ENCODE measurements at places on chromosomes 16 and 17.

- no peak for DNase-seq
These were observed 5.2 kb upstream of the CCDC182 start for GRCh38 chr17:57750109-57750871.

GRCh38 chr17:59287452-59287851, 44.0 kb upstream of the YPEL2 start:
- DNase-seq = no peak

DNA sequence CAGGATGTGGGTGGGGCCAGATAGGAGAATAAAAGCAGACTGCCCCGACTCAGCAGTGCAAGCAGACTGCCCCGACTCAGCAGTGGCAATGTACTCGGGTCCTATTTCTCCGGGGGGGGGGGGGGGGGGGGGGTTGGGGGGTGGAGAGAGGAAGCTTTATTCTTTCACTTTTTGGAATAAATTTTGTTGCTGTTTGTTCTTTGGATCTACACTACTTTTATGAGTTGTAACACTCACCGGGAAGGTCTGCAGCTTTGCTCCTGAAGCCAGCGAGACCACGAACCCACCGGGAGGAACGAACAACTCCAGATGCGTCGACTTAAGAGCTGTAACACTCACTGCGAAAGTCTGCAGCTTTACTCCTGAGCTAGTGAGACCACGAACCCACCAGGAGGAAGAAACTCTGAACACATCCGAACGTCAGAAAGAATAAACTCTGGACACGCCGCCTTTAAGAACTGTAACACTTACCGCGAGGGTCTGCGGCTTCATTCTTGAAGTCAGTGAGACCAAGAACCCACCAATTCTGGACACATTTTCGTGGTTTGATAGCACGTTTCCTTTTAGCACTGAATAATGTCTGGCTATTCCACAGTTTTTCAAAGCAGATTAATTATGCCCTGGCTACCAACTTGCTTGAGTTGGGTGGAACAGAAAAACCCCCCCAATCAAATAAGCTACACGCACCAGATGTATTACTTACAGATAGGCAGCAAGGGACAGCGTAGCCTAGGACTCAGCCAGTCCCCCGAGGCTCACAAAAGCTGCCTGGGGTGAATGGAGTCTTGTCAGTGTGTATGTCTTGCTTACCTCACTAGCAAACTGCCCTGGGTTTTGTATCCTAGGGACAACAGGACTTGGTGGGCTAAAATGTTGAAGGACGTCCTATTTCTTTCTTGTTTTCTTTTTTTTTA, 11.9 kb downstream of the FZD2 start:
- no peak for DNase-seq

GRCh38 chr17:62790564-62790986, 17.5 kb downstream of the MARCHF10 start:
- DNase-seq = no peak

GRCh38 chr16:73298562-73298961, 250.6 kb upstream of the ZFHX3 start:
- no peak for DNase-seq

DNA sequence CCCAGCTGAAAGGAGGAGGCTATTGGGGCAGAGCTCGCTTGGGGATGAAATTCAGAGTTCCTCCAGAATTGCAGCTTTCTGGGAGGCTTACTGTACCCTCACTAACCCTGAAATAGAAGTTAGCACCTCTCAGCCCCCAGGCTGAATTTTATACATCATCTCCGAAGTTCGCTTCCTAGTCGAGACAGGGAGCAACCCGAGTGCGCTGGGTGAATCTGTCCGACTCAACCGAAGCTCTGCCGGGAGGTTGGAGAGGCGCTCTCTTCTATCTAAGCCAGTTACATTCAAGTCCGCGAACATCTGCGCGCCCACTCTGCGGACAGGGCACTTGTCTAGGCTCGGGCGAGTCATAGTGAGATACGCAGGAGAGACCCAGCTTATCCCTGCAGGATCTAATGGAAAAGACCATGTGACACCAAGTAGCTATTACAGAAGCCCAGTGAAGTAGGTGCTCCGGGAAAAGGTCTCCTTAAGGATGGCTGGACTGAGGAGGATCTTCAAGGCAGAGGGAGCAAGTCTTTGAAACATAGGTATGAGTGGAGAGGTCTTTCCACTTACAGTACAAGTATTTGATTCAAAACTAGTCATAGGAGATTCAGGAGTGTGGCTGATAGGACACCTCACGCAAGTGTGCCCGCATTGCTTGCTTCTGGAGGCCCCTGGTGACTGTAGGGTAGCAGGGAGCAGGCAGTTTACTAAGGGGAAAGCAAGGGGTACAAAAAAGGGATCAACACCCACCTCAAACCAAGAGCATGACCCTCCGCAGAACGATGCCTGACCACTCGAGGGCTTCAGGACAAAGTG, 646 bp upstream of the HES7 start:
- DNase-seq = no peak

DNA sequence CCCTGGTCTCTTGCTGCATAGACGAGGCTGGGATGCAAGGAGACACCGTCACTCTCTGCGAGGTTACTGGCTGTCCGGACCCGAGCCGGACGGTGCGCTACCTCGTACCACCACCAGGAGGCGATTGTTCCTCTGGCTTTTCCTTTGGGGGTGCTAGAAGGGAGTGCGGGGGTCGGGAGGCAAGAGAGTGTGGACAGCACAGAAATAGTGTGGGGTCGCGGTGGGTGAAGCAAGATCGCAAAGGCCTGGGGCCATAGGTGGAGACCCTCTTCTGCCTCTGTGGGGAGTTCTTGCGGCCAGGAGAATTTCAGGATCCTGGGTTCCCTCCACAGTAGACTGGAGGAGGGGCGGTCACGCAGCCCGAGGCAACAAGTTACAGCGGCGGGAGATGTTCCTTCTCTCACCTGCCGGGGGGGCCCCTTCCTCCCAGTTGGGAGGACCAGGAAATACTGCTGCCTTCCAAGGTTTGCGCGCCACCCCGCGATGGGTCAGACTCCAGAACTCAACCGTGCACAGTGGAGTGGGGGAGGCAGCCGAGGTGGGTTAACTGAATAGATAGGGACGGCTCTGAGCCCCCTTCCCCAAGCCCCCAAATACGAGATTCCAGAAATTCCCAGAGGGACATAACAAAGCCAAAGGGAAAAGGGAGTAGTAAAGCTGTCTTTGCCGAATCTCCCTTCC, 6.9 kb downstream of the PHOSPHO1 start:
- peak; percentile 63 for DNase-seq

GRCh38 chr16:86308514-86308913, 201.8 kb upstream of the FOXF1 start:
- no peak for DNase-seq

All from left ventricle myocardium inferior (tissue), 1 donor.